ENCODE measurements at places on chromosomes 4 and X. TPM values are rescaled to one million over a fixed set of nuclear protein-coding genes. Genes with fewer than 3 reads are reported as not detected.

The FAM156A gene
- total RNA-seq, result 14.7 TPM

GRCh38 chrX:32451954-32452695 lies 759.2 kb downstream of the DMD start:
- DNase-seq, result no peak

DNA sequence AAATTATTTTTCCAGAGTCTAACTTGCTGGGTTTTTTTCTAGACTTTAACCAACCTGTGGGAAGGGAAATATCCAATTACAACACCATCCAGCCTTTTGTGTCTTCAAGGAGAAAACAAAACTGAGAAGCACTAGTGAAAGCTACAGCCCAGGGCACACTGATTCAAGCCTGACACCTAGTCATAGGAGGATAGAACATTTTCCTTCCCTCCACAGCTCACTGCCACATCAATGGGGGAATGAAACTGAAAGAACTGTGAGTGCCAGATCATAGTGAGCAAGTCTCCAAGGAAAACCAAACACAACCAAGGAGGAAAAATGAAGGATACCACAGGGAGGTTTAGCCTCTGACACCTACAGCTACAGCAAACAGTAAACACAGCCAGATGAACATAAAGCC lies 43.3 kb upstream of the MAGEA8 start:
- no peak for DNase-seq

GRCh38 chr4:169215656-169216055 lies 55.1 kb downstream of the SH3RF1 start:
- DNase-seq, result no peak

DNA sequence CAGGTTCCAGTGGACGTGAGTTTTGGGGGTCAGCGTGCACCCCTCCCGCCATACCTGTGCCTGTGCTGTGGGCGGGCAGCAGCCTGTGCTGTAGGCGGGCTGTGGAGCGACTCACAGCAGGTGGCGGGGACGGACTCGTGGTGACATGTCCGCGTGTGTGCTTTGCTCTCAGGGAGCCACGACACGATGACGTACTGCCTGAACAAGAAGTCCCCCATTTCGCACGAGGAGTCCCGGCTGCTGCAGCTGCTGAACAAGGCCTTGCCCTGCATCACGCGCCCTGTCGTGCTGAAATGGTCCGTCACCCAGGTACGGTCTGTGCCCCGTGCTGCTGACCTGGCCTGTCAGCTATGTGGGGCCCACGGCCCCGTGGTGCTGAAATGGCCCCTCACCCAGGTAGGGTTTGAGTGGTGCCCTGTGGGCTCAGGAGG lies 7.4 kb downstream of the PLCXD1 start:
- DNase-seq, result no peak

The FAM184B gene
- total RNA-seq, result not detected

The ZGRF1 gene
- total RNA-seq, result 5.6 TPM

DNA sequence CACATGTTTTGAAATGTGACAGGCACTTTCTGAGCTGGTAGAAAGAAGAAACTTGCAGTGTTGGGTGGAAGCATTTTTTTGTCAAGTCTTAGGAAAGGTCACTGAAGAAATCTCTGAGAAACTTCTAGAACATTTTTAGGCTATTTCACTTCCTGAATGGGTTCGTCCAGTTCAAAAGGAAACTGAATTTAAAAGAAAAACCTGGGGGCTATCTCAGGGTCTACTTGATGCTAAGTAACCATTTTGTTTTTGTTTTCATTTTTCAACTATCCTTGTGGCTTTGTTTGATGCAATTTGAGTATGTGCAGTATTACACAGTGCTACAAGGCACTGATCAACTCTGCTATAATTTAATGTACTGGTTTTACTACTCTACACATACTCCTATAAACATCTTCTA lies 34.0 kb upstream of the AMOT start:
- DNase-seq, result no peak

GRCh38 chr4:2364654-2365053 lies 53.8 kb downstream of the ZFYVE28 start:
- no peak for DNase-seq

GRCh38 chr4:128802680-128803628 lies 6.5 kb upstream of the JADE1 start:
- DNase-seq, result no peak

DNA sequence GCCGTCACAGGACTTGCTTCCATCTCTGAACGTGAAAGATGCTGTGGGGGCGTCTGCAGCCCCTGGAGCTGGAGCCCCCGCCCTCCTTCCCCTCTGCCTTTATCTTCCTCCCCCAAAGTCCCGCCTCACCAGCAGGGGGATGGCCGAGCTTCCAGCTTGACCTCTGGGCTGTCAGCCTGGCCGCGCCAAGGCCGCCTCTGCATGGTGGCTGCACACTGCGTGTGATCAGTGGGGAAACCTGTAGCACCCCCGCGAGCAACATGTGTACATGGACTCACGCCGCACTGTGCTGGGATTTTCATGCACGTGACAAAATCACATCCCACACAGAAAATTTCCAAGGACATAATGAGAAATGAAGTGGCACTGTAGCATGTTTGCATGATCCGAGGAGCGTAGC lies 26.5 kb upstream of the PSAPL1 start:
- DNase-seq, result no peak

The CFP gene
- total RNA-seq, result 0.74 TPM

DNA sequence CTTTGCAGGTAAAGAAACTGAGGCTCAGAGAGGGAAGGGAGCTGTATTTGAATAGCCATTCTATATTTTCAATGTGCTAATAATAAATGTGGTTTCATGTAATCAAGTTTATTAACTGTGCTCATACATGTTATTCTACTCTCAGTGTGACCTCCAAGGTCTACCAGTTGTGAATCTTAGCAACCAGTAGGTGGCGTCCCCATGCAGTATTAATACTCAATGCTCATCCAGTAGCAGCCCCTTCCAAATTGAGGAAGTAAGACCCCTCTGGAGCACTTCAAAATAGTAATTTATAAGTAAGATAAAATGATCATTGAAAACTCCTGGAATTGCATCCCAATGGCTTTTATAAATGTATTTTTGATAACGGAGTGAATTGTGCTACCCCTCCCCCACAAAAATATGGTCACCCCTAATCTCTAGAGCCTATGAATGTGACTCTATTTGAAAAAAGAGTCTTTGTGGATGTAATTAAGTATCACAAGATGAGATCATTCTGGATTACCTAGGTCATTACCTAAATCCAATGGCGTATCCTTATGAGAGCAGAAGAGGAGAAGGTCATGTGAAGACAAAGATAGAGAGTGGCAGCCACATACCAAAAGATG lies 20.4 kb upstream of the SEPSECS start:
- DNase-seq, result no peak

- no peak for DNase-seq
Measured at GRCh38 chr4:150854600-150854999, 160.5 kb downstream of the LRBA start.

DNA sequence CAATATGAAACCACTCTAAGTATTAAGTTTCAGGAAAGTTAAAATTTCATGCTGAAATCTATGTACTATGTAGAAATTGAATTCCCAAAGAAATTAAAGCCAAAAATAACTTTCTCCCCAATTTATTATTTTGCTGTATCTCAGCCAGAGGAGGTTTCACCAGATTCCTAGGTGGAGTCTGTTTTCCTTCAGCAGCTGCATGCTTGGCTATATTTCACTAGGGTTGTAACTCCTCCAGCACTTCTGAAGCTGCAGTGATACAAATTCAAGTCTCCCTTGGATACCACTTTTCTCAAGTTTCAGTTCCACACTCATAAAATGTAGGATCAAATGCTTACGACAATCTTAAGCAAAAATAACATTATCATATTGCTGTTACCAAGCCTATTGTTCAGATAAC lies 41.2 kb upstream of the ZC4H2 start:
- DNase-seq, result no peak

- DNase-seq, result no peak
Measured at GRCh38 chr4:142331132-142331531, 515.0 kb downstream of the INPP4B start.

The CT45A5 gene
- total RNA-seq, result not detected

The PDGFRA gene
- total RNA-seq, result 141 TPM

The PRSS12 gene
- 15.0 TPM for total RNA-seq

DNA sequence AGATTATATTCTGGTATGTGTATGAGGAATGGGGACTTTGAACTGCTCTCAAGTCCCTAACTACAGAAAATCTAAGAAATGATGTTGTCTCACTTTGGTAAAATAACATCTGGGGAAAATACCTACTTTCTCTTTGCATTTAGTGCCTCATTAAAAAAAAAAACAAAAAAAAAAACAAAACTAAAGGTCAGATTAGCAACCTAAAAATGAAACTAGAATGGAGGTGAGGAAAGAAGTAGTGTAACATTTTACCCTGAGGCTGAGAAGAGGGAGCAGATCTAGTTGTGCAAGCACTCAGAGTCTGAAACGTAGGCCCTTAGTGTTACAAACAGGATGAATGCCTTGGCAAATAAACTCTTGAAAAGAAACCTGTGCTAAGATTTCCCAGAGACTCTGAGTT lies 56.0 kb downstream of the VGLL1 start:
- DNase-seq, result no peak

DNA sequence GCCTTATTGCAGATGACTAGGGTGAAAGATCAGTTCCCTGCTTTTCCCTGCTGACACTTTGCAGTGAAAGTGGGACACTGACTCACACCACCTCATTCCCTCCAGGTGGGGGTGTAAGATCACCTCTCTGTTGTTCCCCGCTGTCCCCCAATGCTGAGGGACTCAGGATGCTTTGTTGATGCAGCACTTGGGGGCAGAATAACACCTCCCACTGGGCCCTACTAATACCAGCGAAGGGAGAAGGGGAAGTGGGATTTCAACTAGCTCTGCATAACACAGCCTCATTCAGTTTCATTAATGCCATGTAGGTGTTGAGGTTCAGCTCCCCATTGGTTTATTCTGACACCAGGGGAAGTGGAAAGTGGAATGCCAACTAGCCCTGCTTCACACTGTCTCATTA lies 43.6 kb upstream of the IL1RAPL2 start:
- DNase-seq, result no peak

The RNF175 gene
- 2.2 TPM for total RNA-seq

The SORCS2 gene
- 5.4 TPM for total RNA-seq

DNA sequence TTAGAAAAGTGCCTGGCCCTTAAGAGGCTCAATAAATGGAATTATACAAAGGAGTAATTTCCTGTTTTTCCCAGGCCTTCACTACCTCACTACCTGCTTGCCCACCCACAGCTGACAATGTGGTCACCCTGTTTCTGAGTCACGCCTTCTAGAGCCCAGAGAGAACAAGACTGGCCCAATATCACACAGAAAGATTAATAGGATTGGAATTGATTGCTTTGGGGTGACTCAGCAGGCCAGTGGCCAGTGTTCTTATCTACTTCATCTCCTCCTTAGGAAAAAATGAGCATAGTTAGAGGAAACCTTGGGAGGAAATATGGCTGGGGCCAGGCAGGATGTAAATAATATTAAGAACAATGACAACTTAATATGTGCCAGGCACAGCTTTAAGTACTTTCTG lies 4.5 kb upstream of the FGF16 start:
- no peak for DNase-seq

DNA sequence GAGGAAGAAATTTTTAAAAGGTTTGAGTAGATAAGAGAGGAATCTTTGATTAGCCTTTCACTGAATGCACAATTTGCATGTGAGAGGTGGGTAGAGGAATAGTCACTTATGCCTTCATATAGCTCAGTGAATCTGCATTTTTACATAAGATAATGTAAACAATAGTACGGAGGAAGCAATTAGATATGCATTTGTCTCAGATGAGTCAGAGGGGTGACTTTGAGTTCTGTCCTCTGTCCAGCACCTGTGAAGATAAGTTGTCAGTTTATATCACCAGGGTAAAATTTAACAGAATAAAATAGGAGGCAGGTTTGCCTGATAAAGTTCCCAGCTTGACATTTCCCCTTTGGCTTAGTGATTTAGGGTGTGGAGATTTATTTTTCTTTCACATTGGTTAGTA lies 841.9 kb downstream of the PCDH18 start:
- no peak for DNase-seq

The RBM47 gene
- total RNA-seq, result 61.1 TPM

DNA sequence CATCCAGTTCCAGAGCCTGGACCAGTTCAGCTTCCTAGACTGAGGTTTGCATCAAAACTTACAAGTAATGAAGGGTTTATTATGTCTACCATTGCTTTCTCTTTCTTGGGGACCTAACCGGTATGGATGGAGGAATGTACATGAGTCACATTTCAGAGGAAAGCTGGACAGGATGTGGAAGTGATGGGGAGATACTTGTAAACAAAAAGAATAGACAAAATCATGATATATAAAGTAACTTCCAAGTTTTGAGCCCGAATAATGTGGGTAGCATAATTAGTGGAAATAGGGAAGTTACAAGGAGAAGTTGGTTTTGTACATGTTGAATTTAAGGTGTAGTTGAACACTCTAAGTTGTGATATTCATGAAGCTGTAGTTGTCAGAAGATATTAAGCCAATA lies 15.0 kb downstream of the FNIP2 start:
- DNase-seq, result no peak

GRCh38 chr4:5660185-5660584 lies 48.2 kb downstream of the EVC2 start:
- no peak for DNase-seq

GRCh38 chrX:47148946-47149345 lies 3.9 kb downstream of the RBM10 start:
- no peak for DNase-seq

- DNase-seq, result no peak
Measured at GRCh38 chrX:129495900-129496299, 27.4 kb downstream of the SMARCA1 start.

DNA sequence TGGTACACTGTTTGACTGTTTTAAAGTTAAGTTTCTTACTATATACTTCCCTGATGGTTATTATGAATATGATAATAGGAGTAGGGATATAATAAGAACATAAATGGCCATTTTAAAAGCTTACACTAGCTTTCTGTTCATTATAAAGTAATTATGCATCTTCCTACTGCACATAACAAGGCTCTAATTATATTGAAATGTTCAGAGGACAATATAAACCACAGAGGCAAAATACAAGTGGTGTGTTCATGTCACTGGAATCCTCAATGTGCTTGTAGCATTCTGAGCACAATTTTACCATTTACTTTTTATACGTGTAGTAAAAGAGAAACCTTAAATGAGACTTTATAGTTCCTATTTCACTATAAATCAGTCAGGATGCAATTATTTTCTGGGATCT lies 268.3 kb downstream of the TMA16 start:
- no peak for DNase-seq

DNA sequence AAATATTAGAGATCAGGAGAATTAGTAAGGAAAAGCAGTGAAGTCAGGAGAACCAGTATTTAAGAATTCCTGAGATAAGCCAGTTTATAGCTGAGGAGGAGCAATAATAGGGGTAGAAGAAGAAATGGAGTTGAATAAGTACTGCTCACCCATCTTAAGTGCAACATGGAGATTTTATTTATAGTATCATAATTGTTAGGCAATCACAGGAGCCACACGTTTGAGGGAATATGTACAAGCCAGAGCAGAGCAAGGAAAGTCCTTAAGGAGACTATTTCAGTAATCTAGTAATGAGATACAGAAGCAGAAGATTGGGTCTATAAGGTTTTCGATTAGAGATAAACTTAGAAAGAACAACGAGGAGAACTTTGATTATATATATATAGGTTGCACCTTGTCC lies 145.0 kb downstream of the KDM6A start:
- DNase-seq, result no peak

The DMP1 gene
- total RNA-seq, result not detected

GRCh38 chr4:43331226-43332051 lies 438.9 kb downstream of the GRXCR1 start:
- no peak for DNase-seq

Measured in vagina (tissue), 2 donors.